ENCODE measurements at places on chromosomes 3 and 15. TPM values are rescaled to one million over a fixed set of nuclear protein-coding genes. Genes with fewer than 3 reads are reported as not detected.

DNA sequence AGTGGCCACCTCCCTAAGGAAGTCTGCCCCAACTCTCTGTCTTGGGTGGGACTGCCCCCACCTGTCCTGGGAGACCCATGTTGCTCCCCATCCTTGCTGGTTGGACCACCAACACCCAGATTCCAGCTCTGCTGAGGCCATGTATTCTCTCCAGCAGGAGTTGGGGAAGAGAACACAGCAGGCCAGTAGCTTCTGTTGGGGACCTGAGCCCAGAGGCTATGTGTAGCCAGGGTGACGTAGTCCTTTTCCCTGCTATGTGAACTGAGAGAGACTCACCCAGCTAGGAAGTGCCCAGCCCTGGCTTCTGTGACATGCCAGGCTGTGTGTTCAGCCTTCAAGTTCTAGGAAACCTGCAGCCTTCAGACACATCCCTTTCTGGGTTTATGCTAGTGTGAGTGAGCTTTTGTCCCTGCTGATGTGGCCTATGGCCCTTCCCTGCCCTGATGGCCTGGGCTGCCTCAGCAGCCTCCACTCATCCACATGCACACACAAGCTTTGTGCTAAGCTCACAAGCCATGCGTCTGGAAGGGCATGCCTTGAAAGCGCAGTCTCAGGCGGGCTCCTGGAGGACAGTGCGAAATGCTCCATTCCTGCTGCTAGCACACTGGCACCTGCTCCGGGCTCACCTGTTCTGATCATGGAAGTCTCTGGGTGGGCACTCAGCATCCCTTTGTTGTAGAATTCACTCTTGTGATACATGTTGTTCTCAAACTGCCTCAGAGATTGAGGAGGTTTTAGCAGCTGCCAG, 42.6 kb downstream of the KY start:
- H3K36me3 ChIP-seq = no peaks in the 10 kb centered on the region
- no peak overlapping the region for H3K4me3 ChIP-seq
- H3K4me1 ChIP-seq = no peaks in the 10 kb centered on the region

CAMK2N2 gene
- total RNA-seq = 13.1 TPM

DNA sequence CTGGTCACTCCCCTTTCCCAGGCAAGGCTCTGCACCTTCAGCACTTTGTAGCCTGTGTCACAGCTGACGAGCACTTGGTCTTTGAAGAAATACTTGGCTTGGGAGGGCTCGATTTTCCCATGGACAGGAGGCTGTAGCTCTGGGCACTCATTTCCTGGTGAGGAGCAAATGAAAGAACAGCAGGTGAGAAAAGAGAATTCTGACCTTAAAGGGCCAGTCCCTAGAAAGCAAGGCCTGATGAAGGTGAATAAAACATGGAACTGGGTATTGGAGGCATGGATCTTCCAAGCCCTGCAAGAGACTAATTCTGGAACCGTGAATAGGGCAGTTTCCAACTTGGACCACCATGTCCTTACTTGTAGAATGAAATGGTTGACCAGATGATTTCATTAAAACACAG, 39.9 kb downstream of the MASP1 start:
- H3K4me3 ChIP-seq = no peak overlapping the region
- peaks cover 27% of the 10 kb centered on the region for H3K4me1 ChIP-seq
- H3K27ac ChIP-seq = no peak overlapping the region
- no peaks in the 10 kb centered on the region for H3K27me3 ChIP-seq
- no peaks in the 10 kb centered on the region for H3K36me3 ChIP-seq

- DNase-seq = no peak
- H3K36me3 ChIP-seq = peaks cover 53% of the 10 kb centered on the region
- H3K27ac ChIP-seq = no peak overlapping the region
- H3K27me3 ChIP-seq = no peaks in the 10 kb centered on the region
- H3K4me1 ChIP-seq = peaks cover 3% of the 10 kb centered on the region
- no peak overlapping the region for H3K4me3 ChIP-seq
Observed at GRCh38 chr3:52102934-52103333, 46.6 kb upstream of the DUSP7 start.

DNA sequence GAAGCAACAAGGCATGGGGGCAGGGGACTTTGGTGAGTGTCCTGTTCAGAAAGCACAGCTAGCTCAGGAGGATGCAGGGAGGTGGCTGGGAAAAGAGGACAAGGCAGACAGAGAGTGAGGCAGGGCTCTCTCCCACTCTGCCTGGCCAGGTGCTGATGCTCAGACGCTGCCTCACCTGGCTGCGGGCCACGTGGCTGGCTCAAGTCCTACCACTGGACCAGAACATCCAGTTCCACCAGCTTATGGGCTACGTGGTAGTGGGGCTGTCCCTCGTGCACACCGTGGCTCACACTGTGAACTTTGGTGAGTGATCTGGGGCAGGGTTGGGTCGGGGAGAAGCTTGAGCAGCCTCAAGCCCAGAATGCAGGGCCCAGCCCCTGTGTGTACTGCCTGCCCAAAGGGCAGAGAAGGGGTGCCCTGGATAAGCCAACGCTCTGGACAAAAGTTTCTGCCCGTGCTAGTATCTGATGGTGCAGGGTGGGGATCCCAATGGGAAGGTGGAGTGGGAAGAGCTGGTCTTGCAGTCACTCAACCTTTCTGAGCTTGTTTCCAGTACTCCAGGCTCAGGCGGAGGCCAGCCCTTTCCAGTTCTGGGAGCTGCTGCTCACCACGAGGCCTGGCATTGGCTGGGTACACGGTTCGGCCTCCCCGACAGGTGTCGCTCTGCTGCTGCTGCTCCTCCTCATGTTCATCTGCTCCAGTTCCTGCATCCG, 20.9 kb downstream of the NOX5 start:
- peaks cover 3% of the 10 kb centered on the region for H3K4me1 ChIP-seq
- peaks cover 26% of the 10 kb centered on the region for H3K27me3 ChIP-seq
- DNase-seq = peak; percentile 81
- no peak overlapping the region for H3K4me3 ChIP-seq
- H3K36me3 ChIP-seq = no peaks in the 10 kb centered on the region
- no peak overlapping the region for H3K27ac ChIP-seq

OR5H2 gene
- not detected for total RNA-seq

DNA sequence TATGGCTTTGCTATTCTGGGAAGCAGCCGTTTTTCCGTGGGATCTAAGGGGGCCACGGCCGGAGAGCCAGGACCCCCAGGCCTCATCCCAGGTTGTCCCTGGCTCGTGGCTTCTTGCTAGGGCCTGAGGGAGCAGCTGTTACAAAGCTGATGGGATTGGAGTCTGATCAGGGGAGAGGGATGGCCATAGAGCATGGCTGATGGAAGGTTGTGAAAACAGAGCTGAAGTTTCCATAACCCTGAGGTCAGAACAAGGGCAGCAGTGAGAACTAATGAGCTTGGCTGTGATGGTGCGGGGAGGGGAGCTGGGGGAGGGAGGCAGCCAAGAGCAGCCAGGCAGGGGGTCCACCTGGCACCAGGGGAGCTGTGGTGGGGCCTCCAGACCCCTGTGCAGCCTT, 63.0 kb downstream of the LINGO1 start:
- DNase-seq = no peak
- no peaks in the 10 kb centered on the region for H3K36me3 ChIP-seq
- H3K27me3 ChIP-seq = no peaks in the 10 kb centered on the region
- H3K4me3 ChIP-seq = no peak overlapping the region

CCPG1 gene
- 17.8 TPM for total RNA-seq

CLRN1 gene
- total RNA-seq = not detected

All from WTC11 (cell line).